ENCODE measurements at places on chromosomes 2 and 18.

DNA sequence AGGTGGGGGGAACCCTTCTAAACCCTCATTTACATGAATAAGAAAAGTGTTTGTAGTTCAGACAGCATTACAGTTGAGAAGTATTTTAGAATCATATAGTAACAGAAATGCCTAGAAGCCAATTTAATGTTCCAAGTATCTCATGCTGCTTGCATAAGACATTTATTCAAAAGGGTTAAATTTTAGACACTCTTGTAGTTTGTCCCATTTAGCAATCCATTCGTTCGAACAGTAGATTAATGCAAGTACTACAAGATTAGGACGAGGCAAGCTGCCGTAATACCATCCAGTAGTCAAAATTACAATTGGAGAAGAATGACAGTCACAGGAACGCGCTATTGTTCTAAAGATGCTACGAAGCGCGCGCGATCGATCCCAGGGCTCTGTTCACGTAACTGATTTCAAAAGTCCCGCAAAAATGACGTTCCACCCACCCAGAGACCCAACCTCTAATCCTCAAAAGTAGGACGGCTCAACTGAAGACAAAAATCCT lies 1.2 kb downstream of the TMEM237 start:
- DNase-seq, result no peak

DNA sequence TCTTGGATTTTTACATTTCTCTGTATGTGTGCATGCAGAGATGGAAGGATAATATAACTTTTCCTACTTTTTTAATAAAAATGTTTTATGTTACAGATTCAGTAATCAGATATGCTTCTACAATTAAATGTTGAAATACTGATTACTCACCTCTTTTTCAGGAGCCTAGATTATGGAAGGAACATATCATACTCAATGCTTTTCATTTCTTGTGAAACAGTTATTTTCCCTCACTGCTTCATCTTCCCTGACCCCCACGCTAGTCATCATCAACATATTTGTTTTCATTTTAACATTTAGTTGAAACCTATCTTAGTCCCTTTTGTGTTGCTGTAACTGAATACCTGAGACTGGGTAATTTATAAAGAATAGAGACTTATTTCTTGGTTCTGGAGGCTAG lies 190.7 kb downstream of the WDR7 start:
- no peak for DNase-seq

DNA sequence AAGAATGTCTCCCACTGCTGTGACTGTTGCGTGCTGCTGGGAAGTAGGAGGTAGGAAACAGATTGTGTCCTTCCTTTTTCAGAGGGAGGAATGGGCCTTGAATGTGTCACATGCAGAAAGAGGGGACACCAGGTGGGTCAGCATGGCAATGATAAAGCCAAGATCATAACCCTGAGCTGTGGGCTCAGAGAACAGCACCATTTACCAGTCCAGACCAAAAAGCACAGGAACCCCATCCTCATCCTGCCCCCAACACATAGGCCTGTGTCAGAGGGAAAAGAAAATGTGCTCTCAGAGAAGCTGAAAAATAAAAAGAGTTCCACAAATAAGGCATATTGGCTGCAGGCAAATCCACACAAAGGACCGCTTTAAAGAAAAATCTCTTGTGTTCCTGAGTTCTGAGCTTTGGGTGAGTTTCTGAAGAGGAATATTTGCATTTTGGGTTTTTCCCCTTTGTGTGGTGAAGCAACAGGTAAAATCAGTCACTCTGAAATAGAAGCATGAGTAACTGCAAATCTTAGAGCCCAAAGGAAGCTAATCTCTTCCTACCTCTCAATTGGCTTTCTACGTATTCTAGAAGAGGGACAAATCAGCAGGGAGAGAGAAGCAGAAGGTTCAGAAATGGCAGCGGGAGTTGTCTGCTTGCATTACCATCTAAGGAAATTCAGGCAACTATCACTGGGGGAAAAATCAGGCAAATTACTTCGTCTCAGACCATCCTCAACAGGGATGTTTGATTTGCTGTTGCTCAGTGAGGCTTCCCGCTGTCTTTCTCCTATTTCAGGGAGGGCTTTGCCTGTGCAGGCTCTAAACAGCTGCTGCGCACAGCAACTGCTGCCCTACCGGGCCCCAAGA lies 106.8 kb downstream of the BCL11A start:
- DNase-seq, result no peak

DNA sequence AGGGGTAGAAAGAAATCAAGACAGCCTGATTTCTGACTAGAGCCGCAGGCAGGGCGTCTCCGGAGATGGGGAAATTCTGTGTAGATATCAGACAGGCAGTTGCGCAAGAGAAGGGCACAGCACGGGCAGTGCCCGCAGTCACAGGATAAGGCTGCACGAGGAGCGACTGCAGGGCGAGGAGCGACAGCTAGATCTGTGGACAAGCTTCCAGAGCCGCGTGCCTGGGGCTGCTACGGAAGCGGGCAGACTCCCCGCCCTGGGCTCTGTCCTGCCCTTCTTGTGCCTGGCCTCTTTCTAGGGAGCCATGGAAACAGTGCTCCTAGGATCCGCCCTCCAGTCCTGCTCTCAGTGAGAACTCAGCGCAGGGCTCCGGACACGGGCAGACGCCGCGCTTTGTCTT lies 12.6 kb downstream of the MC5R start:
- no peak for DNase-seq

GRCh38 chr2:171316220-171316619 lies 117.6 kb downstream of the METTL8 start:
- no peak for DNase-seq

DNA sequence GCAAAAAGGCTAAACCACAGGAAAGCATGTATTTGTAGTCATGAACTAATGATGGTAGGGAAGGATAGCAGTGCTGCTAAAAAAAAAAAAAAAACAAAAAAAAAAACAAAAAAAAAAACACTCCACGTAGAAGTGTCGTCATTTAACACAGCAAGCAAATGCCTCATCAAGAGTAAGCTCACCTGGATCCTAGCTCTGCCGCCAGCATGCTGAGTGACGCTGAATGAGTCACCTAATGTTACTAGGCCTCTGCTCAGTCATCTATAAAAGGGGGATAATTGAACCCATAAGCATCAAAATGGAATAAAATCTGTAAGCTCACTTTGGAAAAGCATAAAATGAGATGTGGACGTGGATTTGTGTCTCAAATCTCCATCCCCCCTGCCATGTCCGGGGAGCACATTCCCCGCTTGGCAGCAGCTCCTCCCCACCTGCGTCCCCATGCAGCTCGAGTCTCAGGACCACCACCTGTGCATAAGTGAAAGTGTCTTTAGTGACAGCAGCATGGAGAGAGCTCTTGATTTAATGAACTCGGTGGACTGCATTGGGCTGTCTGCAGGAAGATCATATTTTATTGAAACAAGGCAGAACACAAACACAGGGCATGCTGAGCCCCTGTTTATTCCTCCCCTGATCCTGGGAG lies 427.5 kb downstream of the LRATD1 start:
- no peak for DNase-seq

DNA sequence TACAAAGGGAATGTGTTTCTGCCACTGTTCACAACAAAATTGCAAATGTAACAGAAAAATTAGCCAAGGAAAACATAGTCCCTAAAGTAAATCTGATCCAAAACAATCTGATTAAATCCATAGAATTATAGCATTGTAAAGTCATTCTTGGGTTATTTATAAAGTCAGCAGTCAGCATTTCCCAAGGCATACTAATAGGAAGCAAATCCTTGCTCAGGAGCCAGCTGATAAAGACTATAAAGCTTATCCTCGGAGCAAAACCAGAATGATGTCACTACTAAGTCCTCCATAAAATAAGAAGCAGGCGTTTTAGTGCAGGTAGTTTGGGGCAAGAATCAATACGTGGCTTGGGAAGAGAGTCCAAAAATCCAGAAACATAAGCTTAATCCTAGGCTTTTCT lies 67.3 kb upstream of the CSRNP3 start:
- DNase-seq, result no peak

GRCh38 chr2:78431241-78431640 lies 594.3 kb upstream of the REG3G start:
- DNase-seq, result peak; percentile 8

- DNase-seq, result no peak
These were observed 36.9 kb downstream of the MSH6 start for GRCh38 chr2:47819834-47820233.

- DNase-seq, result peak; percentile 45
These were observed 15.9 kb upstream of the TMEM214 start for GRCh38 chr2:27016801-27017325.

- no peak for DNase-seq
These were observed 181.0 kb downstream of the SLC39A10 start for GRCh38 chr2:195838002-195838401.

DNA sequence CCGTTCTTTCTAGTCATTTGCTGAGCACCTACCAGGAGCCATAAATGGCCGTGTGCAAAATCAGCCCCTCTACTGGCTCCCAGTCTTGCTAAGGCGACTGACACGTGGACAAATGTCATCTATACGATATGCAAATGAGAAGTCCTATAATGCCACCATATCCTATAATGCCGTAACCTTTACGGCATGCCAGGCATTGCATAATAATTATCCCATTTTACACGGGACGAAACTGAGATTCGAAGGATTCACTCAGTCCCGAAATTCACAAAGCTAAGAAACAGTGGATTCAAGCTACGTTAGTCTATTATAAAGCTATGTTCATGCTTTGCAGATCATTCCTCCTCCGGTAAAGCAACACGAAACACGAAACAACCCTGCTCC lies 34.1 kb upstream of the RNF149 start:
- DNase-seq, result no peak

GRCh38 chr2:39642051-39642718 lies 23.5 kb upstream of the TMEM178A start:
- no peak for DNase-seq

GRCh38 chr2:26640331-26640745 lies 828 bp downstream of the CIB4 start:
- DNase-seq, result no peak

DNA sequence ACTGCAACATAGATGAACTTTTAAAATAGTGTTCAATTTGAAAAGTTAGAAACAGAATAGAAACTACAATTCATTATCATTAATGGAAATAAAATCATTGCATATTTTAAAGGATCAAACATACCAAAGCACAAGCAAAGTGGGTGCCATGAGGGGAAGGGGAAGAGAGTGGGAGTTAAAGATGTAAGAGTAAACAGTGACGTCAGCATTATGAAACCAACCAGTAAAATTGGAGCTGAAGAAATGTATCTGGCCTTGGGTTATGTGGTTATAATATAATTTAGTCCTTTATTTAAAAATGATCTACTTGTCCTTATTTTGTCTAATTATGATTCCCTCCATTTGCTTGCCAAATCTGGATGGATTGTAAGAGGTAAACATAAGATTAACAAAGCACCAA lies 6.0 kb downstream of the LINC00305 start:
- DNase-seq, result no peak

DNA sequence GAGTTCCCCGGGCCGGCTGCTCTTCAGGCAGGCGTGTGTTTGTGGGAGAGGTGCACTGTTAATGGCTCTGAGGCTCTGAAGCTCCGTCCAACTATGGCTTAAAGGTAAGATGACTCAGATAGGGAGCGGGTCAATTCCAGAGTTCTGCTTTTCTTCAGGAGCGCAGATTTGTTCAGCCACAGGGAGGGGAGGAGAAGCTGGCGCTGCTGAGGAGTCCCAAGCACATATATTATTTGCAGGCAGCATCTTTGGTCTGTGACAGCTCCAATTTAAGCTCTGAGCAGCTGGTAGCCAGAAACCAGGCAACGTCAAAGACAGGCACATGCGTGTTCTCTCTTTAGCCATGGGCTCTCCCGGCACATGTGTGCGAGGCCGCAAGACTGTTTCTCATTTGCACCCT lies 229.2 kb downstream of the BCL2 start:
- no peak for DNase-seq

- DNase-seq, result no peak
These were observed 294.5 kb downstream of the PLCL1 start for GRCh38 chr2:198098918-198099317.

DNA sequence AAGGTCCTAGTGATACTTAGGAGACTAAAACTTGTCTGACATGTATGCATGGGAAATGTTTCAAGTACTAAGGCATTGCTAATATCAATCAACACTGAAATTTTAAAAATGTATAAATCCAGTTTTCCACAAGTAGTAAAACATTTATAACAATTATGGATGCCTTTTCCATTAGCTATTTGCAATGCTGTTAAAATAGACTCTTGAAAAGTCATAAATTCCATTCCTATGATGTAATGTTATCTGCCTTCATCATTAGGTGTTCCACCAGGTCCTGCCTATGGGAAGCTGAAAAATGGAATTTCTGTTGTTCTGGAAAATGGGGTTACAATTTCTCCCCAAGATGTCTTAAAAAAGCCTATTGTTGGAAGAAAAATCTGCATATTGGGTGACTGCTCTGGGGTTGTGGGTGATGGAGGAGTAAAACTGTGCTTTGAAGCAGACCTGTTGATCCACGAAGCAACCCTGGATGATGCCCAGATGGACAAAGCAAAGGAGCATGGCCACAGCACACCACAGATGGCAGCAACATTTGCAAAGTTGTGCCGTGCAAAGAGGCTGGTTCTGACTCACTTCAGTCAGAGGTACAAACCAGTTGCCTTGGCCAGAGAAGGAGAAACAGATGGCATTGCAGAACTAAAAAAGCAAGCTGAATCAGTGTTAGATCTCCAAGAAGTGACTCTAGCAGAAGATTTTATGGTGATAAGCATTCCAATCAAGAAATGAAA lies 18.7 kb downstream of the ELAC1 start:
- DNase-seq, result no peak

DNA sequence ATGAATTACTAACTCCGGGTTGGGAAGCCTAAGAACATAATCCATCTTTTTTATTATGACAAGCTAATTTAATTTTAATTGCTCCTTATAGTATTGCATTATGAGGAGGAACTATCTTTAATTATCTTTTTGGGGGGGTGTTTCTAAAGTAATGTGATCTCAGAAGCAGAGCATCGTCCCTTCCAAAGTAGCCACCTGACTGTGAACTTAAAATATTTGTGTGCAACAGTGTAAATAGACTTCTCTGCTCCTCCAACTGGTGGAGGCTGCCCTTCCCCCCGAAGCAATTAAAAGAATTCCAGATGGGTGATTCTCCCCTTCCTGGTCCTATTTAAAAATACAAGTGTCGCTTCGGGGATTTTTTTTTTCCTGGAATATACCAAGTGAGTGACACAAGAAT lies 55.7 kb downstream of the TCF7L1 start:
- DNase-seq, result peak; percentile 20

DNA sequence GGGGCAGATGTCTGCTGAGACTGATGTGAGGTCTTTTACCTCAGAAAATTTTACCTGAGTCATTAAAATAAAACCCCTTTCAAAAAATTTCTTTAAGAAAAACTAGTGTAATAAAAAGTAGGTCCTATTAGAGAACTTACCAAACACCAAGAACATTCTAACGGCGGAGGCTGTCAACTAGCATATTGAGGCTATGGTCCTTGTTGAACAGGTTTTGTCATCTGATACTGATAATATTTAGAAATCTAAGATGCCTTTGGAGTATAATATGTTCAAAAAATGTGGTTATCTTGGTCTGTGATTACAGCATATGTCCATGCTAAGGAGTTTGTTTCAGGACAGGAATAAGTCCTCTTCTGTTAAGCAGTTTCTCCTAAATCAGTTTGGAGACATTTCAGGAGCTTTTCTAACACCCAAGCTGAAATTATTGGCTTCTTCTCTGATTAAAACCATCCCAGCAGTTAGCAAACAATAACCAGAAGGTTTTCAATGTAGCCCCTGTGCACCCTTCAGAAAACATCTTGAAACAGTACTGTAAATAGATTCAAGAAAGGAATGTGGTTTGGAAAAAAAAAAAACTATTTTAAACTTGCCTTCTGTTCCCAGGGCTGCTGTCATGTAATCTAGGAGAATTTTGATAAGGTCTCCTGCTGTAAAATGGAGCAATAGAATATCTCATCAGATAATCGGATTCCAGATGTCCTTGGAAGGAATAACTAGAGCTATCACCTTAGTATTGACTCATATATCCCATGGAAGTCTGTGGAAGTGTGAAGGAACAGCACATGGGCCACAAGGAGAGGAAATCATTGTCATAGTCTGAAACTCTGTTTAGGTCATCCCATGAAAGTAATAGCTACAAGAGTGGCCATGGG lies 58.7 kb upstream of the B3GNT2 start:
- no peak for DNase-seq

Data from NCI-H1105 treated with DMSO at 0.1 percent for 48 hours (cell line).